ENCODE measurements at places on chromosomes 13 and 19.

DNA sequence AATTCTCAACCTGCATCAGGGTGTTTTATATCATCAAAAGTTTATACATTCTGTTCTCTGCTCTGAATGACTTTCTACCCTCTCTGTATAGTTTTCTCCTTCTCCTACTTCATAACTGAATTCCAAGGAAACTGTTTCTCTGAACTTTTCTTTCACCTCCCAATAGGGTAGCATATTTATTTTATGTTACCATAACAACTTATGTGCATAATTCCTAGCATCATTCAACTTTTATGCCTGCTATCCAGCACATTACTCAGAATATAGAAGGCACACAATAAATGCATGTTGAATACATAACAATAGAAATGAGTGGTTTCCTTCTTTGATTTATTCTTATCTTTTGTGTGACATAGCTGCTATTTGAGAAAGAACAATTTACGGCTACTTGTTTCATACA is 2385.0 kb downstream of the PCDH9 start:
- no peak for DNase-seq

DNA sequence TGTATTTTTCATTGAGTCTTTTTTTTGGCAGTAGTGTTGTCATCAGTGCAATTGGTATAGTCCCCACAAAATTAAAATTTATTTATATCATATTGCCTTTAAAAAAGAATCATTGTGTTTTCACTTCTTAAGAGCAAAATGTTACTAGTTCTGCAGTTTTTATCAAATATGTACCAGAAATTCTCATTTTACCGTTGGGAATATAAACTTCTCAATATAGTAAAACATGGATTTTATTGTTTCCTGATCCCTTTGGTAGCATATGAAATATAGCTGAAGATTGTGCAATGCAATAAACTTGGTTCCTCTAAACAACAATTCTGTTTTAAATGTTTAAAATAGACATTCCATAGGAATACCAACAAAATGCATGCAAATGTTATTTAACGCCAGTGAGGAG is 306.5 kb upstream of the PCDH20 start:
- no peak for DNase-seq

DNA sequence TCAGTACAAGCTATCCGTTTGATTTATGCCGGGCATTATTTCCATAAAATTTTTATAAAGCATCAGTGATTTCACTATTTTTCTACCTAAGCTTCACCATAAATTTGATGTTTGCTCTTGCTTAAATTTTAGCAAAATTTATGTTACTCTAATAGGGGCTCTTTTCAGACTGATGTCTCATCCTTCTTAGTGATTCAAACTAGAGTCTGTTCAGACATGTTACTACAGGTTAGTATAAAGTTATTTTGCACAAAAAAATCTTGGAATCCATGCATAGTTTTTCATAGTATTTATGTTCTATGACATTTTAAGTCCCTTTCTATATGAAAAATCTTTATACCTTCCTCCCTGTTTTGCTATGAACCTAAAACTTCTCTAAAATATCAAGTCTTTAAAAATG is 1151.9 kb downstream of the SLITRK5 start:
- DNase-seq: no peak

GRCh38 chr19:21314676-21315075 is 14.5 kb downstream of the ZNF708 start:
- DNase-seq: no peak

GRCh38 chr13:107625648-107626047 is 589.7 kb downstream of the LIG4 start:
- no peak for DNase-seq

Measured in hematopoietic multipotent progenitor cell treated with erythropoietin and hydrocortisone succinate and interleukin-3 and kit ligand, for 15 days (in vitro differentiated cells).